ENCODE measurements at places on chromosomes 4 and X. TPM values are rescaled to one million over a fixed set of nuclear protein-coding genes. Genes with fewer than 3 reads are reported as not detected.

- no peak for DNase-seq
These were observed 259.3 kb upstream of the IGFBP7 start for GRCh38 chr4:57369446-57369845.

- DNase-seq, result no peak
These were observed 4.1 kb downstream of the PRIMPOL start for GRCh38 chr4:184653650-184654049.

- DNase-seq, result no peak
These were observed 6.4 kb upstream of the VAMP7 start for GRCh38 chrX:155874571-155875244.

The EDA2R gene
- total RNA-seq, result 19.5 TPM

The ZGRF1 gene
- total RNA-seq, result 8.5 TPM
